ENCODE measurements at places on chromosomes 3 and 15.

- DNase-seq: no peak
These were observed 161.0 kb upstream of the CTDSPL start for GRCh38 chr3:37700466-37701248.

- peak; percentile 42 for DNase-seq
These were observed at the start of gene RARRES1 for GRCh38 chr3:158731938-158732855. TSS of gene RARRES1 (minus strand) at chr3:158732457. CDS start at chr3:158732415, 42 bp downstream.

GRCh38 chr3:97990624-97991292 lies 18.5 kb upstream of the RIOX2 start:
- DNase-seq: no peak

GRCh38 chr3:48273594-48274211 lies 32.8 kb downstream of the ZNF589 start:
- DNase-seq: peak; percentile 1

DNA sequence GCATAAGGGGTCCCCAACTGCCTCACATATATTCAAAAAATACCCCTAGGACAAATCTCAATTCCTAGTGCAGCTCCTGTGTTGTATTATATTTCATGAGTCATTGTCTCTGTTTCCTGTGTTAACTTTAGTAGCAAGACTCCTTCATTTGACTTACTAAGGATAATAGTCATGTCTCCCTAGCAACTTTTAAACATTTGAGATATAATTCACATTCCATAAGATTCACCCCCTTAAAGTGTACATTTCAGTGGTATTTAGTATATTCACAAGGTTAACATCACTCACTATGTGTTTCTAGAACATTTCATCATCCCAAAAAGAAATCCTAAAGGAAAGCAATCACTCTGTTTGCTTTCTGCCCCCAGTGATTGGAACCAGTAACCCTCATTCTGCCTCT lies 121.3 kb upstream of the WNT7A start:
- no peak for DNase-seq

DNA sequence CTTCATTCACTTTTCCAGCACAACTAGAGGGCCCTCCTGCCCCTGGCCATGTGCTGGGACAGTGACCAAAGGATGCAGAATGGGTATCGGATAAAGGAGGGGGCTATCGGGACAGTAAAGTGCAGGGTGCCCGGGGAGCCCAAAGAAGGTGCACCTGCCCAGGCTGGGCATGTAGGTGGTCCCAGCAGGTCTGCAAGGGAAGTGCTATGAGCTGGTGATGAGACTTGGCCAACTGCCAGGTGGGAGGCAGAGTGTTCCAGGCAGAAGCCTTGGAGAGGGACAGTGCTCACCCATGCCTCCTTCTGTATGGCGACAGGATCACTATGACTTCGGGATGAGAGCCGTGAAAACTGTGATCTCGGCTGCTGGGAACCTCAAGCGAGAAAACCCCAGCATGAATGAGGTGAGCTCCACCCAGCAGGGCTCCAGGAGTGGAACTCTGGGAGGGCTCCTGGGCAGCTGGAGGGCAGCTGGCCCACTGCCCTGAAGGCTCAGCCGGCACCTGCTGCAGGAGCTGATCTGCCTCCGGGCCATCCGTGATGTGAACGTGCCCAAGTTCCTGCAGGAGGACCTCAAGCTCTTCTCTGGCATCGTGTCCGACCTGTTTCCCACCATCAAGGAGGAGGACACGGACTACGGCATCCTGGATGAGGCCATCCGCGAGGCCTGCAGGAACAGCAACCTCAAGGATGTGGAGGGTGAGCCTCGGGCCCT lies 48.4 kb downstream of the DNAH1 start:
- DNase-seq: no peak

DNA sequence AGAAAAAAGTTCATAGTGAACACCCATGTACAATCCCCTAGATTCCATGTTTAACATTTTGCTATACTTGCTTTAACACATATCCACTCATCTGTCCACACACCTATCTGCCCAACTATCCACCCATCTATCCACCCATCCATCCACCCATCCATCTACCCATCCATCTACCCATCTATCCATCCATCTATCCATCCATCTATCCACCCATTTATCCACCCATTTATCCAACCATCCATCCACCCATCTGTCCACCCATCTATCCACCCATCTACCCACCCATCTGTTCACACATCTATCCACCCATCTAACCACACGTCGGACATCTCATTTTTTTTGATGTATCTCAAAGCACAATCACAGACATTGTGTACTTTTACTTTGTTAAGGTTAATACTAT lies 25.8 kb downstream of the RTP3 start:
- no peak for DNase-seq
